Karpas-422 (cell line): ENCODE measurements at places on chromosomes 3 and 15.

DNA sequence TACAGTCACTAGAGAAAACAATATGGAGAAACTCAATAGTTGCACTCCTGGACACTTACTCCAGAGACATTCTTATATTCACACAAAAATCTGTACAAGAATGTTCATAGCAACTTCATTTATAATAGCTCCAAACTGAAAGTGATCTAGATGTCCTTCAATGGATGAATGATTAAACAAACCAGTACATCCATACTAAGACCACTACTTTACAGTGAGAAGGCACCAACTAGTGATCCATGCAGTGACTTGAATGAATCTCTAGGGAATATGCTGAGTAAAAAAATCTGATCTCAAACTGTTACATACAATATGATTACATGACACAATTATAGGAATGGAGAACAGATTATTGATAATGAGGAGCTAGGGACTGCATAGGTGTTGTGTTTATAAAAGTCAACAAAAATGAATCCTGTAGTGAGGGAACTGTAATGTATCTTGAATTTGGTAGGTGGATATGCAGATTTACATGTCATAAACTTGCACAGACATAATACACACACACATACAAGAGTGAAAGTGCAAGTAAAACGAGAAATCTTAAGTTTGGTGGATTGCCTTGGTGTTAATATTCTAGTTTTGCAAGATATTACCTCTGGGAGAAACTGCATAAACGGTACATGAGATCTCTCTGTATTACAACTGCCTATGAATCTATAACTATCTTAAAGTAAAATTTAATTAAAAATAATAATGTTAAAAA, 85.7 kb downstream of the SPATA16 start:
- DNase-seq, result no peak

GRCh38 chr3:192373032-192373431, 354.3 kb downstream of the FGF12 start:
- DNase-seq, result no peak

DNA sequence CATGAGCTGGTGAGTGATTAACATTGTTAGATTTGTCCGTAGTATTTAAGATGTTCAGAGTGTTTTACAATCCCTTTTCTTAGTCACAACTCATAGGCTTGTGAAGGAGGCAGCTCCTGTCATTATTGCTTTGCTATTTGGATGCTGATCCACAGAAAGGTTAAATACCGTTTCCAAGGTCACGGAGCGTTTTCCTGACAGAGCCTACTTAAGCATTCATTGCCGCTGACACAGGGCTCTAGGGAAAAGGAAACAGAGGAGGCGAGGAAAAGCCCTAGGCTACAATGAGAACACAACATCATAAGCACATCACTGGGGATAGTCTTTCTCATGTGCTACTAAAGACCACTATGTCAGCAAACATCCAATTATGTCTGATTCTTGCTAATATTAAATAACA, 38.5 kb upstream of the CPB1 start:
- DNase-seq, result no peak

DNA sequence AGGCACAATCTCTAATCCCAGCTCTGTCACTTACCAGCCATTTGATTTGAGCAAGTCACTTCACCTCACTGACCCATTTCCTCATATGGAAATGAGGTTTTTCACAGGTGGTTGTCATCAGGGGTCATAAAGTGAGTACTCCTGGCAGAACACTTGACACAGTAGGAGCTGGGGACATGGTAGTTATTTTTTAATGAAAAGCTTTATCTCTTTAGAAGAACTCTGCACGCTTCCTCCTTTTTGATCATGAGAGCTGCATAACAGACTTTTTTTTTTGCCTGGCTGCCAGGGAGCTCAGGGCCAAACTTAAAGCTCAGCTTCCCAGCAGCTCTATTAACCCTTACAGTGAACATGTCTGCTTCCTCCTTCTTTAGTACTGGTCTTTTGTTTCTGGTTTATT, 8.4 kb downstream of the VWA5B2 start:
- DNase-seq, result peak; percentile 58

DNA sequence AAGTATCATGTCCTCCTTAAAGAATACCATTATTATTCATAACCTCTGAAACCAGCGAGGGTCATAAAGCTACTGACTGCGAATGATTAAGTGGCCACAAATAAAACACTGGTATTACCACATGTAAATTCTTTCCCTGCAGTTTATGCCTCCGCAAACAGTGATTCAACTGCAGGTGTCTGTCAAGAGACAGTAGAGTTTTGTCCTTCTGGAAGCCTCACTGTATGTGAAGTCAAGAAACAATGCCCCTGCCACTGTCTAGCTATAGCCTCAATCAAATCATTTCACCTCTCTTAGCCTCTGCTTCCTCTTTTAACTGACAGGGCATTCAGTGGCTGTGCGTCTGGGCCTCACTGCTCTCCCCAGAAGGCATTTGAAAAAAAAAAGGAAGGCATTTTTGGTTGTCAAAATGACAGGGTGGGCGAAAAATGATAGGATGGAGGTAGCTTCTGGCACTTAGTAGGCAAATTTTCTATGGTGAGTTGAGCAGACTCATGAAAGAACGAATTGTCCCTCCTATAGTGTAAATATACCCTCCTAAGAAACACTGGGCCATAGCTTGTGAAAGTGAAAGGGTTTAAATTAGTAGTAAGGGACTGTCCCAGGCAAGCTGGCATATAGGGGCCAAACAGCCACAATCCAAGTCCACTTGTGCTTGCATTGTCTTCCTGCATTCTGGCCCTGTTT, 66.7 kb downstream of the FILIP1L start:
- DNase-seq, result peak; percentile 77

- peak; percentile 68 for DNase-seq
Observed at GRCh38 chr3:180278583-180279188, 241.9 kb upstream of the PEX5L start.

DNA sequence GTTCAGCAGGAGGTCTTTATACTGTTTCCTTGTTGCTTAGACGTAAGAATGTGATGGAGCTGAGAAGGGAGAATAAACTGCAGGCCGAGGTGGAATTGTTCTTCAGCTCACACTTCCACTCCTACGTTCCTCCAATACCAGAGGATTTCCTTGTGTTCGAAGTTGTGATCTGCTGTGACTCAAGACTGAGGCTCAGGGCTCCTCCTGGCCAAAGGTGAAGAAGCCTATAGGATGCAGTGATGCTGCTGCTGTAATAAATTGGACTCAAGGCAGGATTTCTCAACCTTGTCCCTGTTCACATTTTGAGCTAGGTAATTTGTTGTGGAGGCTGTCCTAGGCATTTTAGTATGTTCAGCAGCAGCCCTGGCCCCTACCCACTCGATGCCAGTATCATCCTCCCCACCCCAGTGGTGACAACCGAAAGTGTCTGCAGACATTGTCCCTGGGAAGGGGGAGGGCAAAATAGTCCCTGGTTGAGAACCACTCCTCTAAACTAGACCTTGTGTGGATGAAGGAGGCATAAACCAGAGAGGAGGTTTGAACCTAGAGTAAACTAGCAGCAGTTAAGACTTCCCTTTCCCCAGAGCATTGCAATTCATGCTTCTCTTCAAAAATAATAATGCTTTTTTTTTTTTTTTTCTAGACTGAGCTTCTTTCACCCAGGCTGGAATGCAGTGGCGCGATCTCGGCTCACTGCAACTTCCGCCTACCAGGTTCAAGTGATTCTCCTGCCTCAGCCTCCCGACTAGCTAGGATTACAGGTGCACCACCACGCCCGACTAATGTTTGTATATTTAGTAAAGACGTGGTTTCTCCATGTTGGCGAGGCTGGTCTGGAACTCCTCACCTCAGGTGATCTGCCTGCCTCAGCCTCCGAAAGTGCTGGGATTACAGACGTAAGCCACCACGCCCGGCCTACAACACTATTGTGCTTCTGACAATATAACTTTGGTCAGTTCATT, 11.1 kb downstream of the RAP2B start:
- DNase-seq, result no peak

GRCh38 chr15:36666228-36666905, 86.9 kb downstream of the CDIN1 start:
- DNase-seq, result no peak

GRCh38 chr3:123489400-123490004, 40.6 kb upstream of the ADCY5 start:
- peak; percentile 70 for DNase-seq

GRCh38 chr15:62752657-62753517, 289.7 kb upstream of the TPM1 start:
- no peak for DNase-seq

DNA sequence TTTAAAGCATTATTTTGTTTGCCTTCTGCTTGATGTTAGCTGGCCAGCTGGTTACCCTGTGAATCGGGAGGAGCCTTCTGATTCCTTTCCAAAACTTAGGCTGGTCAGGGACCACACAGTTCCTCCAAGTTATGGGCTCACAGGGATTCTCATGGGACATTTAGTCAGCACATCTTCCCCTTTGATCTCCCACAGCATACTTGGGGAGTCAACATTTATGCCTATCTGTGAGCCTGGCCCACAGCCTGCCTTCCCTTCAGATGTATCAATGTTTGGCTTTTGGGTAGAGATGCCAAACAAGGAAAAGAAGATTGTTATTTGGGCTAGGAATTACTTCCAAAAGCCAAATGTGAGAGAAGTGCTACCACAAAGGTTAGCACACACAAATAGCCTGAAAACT, 32.6 kb upstream of the DCP1A start:
- DNase-seq, result no peak

- DNase-seq, result peak; percentile 89
Observed at GRCh38 chr3:188060840-188061544, 93.0 kb upstream of the LPP start.

DNA sequence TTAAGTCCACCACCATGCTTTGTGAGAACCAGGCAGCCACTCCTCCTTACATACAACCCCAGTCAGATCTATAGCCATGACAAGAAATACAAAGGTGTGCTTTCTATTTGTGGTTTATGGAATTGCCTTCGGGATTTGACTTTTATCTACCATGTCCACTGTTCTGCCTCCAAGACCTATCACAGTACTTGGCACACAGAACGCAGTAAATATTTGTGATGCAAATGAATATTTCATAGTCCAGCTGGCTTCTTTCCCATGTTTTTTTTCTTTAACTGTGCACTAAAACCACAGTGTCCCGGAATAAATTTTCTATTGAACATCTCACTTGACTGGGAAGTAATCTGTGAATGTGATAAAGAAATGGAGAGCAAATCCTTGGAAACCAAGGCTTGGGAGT, 314.7 kb downstream of the RORA start:
- no peak for DNase-seq

DNA sequence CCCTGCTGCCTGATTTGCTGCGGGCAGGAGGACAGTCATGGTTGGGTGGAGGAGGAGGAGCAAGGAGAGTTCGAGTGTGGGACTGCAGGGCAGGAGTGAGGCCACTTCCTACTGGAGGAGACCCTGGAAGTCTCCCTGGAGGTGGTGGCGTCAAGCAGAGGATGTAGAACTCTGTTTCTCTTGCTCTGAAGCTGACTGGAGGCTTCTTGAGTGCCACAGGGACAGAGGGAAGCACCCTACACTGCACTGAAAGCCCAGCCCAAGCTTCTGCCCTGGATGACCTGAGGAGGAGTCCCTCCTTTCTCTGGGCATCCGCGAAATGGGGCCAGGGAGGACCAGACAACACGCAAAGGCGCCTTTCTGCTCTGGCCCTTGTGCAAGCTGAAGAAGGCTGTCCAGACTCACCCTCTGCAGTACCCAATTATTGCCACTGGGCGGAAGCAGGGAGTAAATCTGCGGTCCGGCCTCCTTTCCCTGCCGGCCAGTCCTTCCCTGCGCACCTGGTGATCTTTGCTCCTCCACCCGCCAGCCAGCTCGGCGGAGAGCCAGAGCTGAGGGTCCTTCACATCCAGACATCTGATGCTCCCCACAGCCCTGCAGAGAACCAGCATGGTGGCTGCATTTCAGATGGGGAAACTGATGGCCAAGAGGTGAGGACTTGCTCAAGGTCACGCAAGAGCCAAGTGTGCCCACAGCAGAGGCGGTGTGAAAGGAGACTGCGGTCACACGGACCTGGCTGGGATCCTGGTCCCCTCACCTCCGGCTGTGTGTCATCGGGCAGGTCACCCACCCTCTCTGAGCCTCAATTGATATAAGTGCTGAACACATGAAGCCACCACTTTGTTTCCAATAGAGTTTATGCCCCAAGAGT, 207.1 kb downstream of the TBC1D2B start:
- peak; percentile 83 for DNase-seq

DNA sequence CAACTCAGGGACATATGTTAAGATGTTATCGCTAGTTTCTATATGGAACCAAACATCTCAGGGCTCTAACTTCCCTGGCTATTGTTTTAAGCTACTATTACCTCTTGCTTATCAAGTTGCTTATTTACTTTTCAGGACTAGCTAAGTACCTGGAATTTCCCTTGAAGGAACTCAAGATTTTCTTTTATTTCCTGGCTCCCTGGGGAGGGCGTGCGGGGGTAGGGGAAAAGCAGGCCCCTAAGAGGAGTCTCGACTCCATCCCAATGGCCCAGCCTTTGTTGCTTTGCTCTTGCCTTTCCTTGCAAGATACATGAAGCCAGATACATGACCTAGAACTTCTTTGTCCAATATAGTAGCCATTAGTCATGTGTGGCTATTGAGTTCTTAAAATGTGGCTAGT, 76.9 kb upstream of the STXBP5L start:
- DNase-seq, result no peak

GRCh38 chr3:146575636-146576035, 29.5 kb downstream of the PLSCR5 start:
- DNase-seq, result no peak

DNA sequence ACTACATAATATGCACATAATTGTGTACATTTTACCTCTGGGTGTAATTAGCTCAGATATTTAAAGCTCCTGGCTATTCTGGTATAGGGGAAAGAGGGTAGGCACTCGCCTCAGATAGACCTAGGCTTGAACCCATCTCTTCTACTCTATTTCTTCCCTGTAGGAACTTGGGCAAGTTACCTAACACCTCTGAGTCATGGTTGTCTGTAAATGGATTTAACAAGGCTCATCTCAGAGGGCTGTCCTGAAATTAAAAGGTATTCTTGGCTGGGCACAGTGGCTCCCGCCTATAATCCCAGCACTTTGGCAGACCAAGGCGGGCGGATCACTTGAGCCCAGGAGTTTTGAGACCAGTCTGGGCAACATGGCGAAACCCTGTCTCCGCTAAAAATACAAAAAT, 30.7 kb downstream of the NANOGP8 start:
- no peak for DNase-seq

- DNase-seq, result no peak
Observed at GRCh38 chr3:9332250-9333030, 30.4 kb upstream of the THUMPD3 start.

DNA sequence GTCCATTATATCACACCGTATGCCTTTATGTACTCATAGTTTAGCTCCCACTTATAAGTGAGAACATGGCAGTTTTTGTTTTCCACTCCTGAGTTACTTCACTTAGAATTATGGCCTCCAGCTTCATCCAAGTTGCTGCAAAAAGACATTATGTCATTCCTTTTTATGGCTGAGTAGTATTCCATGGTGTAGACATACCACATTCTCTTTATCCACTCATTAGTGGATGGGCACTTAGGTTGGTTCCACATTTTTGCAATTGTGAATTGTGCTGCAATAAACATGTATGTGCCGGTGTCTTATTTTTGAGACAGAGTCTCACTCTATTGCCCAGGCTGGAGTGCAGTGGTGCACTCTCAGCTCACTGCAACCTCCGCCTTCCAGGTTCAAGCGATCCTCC, 74.1 kb upstream of the IQSEC1 start:
- DNase-seq, result no peak

GRCh38 chr15:100760357-100760903, 119.2 kb upstream of the ALDH1A3 start:
- no peak for DNase-seq

GRCh38 chr3:124586126-124587052, 143.9 kb upstream of the UMPS start:
- DNase-seq, result no peak
